ENCODE measurements at places on chromosomes 3 and 15.

GRCh38 chr15:60572541-60573421 lies 93.8 kb upstream of the ICE2 start:
- no peak for DNase-seq

DNA sequence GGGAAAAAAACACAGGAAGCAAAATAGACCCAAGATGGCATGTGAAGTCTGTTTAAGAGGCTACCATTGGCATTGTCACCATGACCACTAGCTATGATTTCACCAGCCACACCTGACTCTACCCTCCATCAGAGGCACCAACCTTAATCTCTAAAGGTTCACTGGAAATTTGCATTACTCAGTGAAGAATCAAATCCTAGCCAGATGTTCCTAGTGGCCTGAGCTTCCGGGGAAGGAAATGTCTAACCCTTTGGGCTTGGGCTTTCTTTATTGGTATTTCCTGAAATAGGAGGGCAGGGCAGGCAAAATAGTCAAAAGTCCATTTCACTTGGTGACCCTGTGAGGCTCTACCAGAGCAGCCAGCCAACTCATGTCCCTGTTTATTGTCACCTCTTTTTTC lies 110.9 kb upstream of the PHLDB2 start:
- no peak for DNase-seq

- DNase-seq: no peak
Observed at GRCh38 chr3:100389025-100389424, 11.9 kb downstream of the TOMM70 start.

GRCh38 chr3:185998136-185998535 lies 60.3 kb upstream of the TRA2B start:
- no peak for DNase-seq

DNA sequence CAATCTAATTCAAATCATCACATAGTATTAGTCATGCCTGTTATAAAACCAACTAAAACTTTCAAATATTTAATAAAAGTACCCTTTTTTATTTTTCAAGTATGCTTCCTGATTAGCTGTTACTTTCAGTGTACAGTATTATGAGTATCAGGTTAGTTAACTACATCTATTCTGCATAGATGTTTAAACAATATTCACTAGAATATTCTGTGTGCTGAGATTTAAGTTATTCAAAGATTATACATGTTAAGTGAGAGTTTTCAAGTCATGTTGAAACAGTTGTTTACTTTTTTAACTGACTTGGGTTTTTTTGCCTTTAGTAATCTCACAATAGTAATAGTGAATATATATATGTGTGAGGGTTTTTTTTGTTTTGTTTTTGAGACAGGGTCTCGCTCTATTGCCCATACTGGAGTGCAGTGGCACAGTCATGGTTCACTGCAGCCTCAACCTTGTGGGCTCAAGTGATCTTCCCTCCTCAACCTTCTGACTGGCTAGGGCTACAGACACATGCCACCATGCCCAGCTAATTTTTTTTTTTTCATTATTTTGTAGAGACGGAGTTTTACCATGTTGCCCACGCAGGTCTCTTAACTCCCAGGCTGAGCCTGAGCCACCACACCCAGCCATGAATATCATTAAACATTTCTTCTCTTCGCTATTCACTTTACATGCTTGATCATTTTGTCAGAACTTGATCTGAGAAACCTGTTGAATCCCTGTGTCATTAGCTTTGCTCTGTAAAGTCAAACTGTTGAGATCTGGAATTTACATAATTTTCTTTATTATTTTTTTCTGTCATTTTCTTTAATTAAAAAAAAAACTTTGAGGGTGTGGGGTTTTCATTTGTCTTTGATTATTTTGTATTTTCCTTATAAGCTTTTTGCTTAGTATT lies 286.2 kb upstream of the UBE2E1 start:
- no peak for DNase-seq

DNA sequence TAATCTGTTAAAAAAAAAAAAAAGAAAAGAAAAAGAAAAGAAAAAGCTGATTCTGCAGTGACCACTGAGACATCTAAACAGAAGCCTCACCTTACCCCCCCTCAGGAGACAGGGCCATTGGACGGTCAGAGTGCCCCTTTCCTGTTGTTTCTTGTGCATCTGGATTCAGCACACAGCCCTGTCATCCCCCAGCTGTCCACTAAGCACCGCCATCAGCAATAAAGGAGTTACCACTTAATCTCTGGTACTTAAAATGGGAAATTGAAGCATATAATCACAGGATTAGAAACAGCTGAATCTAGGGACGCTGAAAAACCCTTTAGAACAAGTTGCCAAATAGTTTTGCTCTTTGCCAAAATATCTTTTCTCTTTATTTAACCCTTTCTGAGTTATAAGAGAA lies 62.5 kb downstream of the TRIM69 start:
- no peak for DNase-seq

DNA sequence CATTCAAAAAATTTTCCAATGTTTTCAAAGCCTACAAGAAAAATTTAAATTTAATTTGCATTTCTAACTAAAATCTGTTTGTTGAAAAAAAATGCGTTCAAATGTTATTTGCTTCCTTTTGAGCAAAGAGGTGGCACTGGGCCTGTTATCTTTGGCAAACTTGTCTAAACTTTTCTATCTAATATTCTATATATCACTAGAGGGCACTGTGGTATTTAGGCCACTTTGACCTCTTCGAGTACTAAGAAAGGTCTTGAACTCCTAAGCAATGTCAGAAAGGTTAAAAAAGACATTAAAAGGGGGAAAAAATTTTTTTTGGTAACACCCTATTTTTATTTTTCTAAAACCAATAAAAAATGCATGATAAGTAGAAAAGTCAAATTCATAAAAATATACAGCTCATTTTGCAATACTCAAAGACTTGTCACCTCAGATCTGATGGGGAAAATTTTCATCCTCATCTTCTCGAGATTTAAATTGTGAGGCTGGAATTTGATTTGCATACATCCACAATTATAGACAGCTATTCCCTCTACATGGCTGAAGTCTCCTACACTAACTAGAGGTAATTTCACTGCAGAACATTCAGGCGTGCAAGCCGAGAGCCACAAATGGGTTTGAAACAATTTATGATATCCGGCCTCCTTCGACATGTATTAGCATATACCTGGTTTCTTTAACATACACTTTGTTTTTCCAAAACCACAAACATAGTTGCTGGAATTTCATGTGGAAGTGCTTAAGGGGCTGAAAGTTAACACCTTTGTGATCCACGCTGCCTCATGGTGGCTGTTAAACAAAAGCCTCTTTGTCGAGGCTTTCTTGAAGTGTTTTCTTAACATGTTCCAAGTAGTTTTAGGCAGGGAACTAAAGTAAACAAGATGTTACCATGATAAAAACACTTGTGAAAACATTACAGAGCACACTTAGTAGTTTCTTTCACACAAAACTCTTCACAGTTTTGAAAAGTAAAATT lies 576.4 kb downstream of the FOXP1 start:
- no peak for DNase-seq

GRCh38 chr3:152695840-152696239 lies 139.1 kb upstream of the P2RY1 start:
- DNase-seq: no peak

DNA sequence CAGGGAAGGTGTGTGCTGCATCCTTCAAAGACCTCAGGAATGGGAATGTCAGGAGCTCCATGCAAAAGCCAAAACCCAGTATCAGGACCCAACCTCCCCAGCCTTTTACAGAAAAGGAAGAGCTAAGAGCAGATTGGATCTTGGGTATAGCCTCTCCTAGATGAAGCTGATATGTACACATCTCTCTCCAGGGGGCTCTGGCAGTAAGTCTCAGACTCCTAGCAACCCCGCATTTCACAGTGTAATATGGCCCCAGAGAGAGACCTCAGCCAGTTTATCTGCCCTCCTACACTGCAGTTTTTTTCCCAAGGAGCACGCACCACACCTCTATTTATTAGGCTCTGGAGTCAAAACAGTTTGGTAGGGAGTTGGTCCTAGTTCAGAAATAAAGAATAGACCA lies 88.2 kb downstream of the RBPMS2 start:
- DNase-seq: no peak

DNA sequence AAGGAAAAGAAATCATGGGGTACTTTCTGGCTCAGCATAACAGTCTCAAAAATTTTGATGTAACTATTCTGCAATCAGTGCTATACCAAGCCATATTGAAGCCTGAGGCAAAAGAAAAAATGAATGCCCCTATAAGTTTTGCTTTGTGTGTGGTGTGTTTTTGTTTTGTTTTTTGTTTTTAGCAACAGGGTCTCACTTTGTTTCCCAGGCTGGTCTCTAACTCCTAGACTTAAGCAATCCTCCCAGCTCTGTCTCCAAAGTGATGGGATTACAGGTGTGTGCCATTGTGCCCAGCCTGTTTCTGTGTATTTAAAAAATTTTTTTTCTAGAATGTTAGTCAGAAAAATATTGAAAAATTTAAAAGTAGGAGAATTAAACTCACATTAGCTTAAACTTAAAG lies 93.2 kb downstream of the ZNF280D start:
- no peak for DNase-seq

GRCh38 chr3:52539010-52539653 lies 2.7 kb downstream of the UQCC5 start:
- DNase-seq: no peak

- no peak for DNase-seq
Observed at GRCh38 chr3:19945534-19945933, 1.4 kb upstream of the RAB5A start.

DNA sequence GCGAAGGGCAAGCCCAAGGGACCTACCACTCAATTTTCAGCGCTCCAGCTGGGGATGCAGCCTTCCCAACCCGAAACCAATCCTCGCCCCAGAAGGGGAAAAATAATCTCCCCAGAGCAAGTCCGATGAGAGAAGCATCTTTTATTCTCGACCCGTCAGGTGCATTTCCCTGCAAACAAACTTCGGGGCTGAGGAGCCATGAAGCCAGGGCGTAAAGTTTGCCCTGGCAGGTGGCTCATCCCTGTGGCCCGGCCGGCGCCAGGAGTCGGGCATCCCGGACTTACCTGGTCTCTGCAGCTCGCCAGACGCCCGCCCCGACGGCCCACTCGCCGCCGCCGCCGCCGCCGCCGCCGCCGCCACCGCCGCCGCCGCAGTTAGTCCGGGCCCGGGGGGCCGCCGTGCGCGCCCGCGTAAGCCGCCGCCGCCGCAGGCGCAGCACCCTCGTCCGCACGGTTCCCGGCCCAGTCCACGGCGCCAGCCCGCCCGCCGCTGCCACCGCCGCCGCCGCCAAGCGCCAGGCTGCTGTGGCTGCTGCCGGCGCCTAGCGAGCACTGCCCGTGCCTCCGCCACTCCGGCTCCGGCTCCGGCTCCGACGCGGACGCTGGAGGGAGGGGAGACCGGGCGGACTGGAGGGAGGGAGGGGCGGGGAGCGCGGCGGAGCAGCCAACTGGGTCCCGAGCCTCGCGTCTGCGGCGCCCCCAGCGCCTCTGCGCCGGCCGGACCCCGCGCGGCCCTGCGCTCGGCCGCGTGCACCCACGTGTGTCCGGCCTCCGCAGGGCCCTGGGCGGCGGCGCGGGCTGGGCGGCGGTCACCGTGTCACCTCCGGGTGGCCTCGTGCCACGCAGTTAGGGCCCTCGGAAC lies at the start of gene CNTN3:
CNTN3 (minus strand) TSS at position 553 of the 861 bp plus-strand sequence. CDS start 93,547 bp downstream, outside the sequence.
- DNase-seq: no peak

DNA sequence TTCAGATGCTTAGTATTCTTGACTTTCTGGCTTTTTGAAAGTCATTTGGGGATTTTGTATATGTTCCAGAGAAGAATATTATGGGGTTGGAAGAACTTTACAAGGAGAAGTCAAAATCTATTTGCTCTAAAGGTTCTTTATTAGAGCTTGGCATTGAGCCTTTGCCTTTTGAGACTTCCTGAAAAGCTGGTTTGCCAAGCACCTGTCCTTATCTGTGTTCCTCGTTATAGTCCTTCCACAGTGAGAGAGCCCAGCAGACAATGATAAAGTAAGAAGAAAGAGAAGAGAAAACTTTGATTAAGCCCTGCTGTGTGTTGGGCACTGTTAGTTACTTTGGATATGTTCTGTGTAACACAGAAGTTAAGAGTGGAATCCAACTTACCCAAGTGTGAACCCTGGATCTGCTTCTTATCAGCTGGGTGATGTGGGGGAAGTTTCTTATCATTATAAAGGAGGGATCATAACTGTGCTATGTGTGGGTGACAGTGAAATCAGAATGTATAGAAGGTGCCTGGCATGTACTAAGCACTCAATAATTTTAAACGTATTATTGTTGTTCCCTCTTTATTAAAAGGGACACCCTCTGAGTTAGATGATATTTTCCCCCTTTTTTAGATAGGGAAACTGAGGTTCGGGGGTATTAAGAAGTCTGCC lies 44.3 kb upstream of the POLR2M start:
- DNase-seq: no peak

GRCh38 chr3:101849714-101850245 lies 466 bp downstream of the NFKBIZ start:
- peak; percentile 41 for DNase-seq

GRCh38 chr3:72011485-72011884 lies 226.5 kb upstream of the PROK2 start:
- DNase-seq: no peak

DNA sequence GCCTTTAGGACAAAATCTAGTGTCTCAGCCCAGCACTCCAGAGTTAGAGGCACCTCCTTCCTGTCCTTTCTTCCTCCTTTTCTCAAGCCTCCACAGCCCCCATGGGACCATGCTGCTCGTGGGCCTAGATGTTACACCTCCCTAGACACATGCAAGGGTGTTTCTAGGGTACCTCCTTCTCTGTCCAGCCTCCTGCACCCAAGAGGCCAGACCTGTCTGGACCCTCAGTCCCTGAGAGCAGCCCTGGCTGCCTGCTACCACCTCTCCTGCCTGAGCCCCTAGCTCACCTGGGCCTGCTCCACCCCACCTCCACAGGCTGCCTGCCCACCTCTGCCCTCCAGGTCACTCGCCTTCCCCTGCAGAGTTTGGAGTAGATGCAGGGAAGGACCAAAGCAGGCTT lies 5.2 kb downstream of the LOXL1 start:
- DNase-seq: no peak

DNA sequence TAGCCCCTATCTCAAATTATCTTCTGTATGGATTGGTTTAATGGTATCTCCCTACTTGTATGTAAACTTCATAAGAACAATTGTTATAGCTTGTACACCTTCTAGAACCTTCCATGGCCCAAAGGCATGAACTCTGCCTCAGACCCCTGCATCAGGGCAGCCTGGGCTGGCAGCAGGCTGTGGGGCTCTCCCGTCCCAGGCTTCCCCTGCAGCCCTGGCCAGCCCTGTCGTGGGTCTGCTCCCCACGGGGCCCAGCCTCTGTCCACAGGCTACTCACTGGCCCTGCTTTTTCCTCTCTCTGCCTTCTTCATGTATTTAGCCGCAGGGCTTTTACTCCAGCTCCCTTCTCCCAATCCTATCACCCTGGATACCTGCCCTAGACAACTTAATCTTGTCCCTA lies 4.4 kb downstream of the SCN5A start:
- DNase-seq: no peak

DNA sequence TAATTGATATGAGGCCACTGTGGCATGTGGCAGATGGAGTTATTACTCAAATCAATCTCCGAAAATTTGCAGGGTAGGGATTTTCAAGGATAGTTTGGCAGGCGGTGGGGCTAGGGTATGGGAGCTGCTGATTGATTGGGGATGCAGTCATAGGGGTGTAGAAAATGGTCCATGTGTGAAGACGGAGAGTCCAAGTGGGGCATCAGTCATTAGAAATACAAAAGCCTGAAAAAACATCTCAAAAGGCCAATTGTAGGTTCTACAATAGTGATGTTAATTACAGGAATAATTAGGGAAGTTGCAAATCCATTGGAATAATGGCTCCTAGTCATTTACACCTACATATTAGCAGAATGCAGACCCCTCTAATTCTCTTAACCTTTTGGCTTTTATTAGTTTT lies 4.9 kb downstream of the LEKR1 start:
- no peak for DNase-seq

- no peak for DNase-seq
Observed at GRCh38 chr3:87006844-87007439, 16.0 kb upstream of the VGLL3 start.

Measured in stimulated activated CD4-positive, alpha-beta T cell treated with anti-CD3 and anti-CD28 coated beads, Interleukin-15, amount 100 ng/mL, for 1 hour (primary cell).